Stomach (tissue), 19 donors: ENCODE measurements at places on chromosomes 5 and 9. TPM values are rescaled to one million over a fixed set of nuclear protein-coding genes. Genes with fewer than 3 reads are reported as not detected.

DNA sequence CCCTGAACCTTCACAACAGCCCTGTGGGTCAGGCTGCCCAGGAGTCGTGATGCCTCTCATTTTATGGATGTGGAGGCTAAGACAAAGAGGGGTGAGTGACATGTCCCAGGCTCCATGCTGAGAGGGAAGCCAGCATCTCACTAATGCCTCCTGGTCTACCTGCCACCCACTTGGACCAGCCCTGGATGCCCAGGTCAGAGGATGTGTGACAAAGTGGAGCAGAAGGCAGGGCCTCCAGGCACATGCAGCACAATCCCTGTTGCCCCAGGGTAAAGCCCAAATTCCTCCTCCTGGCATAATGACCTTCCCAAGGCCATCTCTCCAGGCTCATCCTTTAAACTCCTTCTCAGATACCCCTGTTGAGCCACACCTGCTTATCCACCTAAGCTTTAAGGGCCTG is 51.4 kb upstream of the XPA start:
- no peak for DNase-seq
- no peak overlapping the region for H3K4me3 ChIP-seq
- H3K27ac ChIP-seq: no peak overlapping the region
- no peaks in the 10 kb centered on the region for H3K27me3 ChIP-seq
- no peaks in the 10 kb centered on the region for H3K36me3 ChIP-seq

- DNase-seq: no peak
- no peak overlapping the region for H3K27ac ChIP-seq
- H3K27me3 ChIP-seq: no peaks in the 10 kb centered on the region
- no peaks in the 10 kb centered on the region for H3K36me3 ChIP-seq
Measured at GRCh38 chr9:68428481-68428880, 72.1 kb downstream of the PGM5 start.

SECISBP2 gene
- polyA plus RNA-seq: 18.5 TPM

PMPCA gene
- 25.8 TPM for polyA plus RNA-seq

DNA sequence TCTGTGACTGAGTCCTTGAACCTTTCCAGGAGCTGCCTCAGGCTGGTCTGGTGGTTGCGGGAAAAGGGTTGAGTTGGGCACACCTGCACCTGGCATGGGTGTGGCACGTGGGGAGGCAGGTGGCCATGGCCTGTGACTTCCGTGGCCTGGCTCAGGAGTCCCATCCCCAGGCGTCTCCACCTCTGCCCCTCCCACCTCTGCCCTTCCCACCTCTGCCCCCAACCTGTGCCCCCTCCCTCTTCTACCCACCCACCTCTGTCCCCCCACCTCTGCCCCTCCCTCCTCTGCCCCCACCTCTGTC is 1.9 kb upstream of the QRFP start:
- H3K27me3 ChIP-seq: no peaks in the 10 kb centered on the region
- DNase-seq: no peak
- H3K4me1 ChIP-seq: peaks cover 18% of the 10 kb centered on the region

GRCh38 chr5:95617057-95617456 is 2.8 kb upstream of the GPR150 start:
- H3K27ac ChIP-seq: no peak overlapping the region
- H3K4me1 ChIP-seq: peaks cover 29% of the 10 kb centered on the region
- no peak overlapping the region for H3K4me3 ChIP-seq
- no peak for DNase-seq
- H3K36me3 ChIP-seq: no peaks in the 10 kb centered on the region
- no peaks in the 10 kb centered on the region for H3K27me3 ChIP-seq

DNA sequence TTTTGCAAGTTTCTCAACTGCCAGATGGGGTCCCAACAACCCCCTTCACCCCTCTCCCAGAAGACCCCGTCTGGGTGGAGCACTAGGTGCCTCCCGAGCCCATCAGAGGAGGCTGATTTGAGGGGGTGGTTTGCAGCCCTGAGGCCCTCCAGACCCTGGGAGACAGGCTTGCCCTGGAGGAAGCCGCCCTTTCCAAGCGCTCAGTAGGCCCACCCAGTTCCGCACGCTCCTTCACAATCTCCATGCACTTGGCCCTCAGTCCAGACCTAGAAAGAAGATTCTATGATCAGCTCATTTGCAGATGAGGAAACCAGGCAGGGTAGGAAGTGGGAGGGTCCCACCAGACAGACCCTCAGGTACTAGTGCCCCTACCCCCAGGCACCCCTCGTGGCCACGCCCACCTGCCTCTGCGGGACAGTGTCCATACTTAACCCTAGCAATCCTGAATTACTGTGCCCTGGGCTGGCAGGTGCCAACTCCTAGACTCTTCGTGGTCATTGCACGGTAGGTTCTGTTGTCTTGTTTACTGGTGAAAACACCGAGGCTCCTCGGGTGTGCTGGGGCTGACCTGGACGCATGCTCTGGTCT is 22.3 kb downstream of the OR2V1 start:
- H3K4me3 ChIP-seq: no peak overlapping the region
- H3K27ac ChIP-seq: no peak overlapping the region
- peaks cover 8% of the 10 kb centered on the region for H3K27me3 ChIP-seq
- no peaks in the 10 kb centered on the region for H3K36me3 ChIP-seq
- DNase-seq: no peak

GRCh38 chr5:68547622-68548021 is 332.1 kb downstream of the PIK3R1 start:
- no peaks in the 10 kb centered on the region for H3K36me3 ChIP-seq
- H3K4me1 ChIP-seq: no peaks in the 10 kb centered on the region
- no peak overlapping the region for H3K27ac ChIP-seq
- H3K27me3 ChIP-seq: no peaks in the 10 kb centered on the region
- DNase-seq: no peak

GRCh38 chr9:36093384-36093783 is 43.1 kb upstream of the GLIPR2 start:
- no peak overlapping the region for H3K4me3 ChIP-seq
- no peak overlapping the region for H3K27ac ChIP-seq
- no peak for DNase-seq

CDC20B gene
- not detected for polyA plus RNA-seq

DNA sequence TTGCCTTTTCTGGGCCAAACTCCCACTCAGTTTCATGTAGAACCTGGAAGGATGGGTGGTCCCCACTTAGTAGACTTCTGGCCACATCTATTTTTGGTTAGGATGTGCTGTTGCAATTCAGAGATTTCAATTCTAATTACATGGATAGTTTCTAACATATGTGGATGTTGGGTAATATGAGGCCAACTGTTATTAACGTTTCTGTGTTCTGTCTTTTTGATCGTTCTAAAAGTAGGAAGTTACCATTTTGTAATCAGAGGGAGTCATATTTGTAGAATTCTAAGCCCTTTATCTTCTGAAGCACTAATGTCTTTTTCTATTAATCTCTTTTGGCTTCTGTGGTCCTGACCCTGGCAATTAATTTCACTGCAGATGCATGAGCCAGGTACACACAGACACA is 141.6 kb upstream of the SPEF2 start:
- no peak overlapping the region for H3K27ac ChIP-seq
- no peaks in the 10 kb centered on the region for H3K4me1 ChIP-seq
- no peak for DNase-seq
- H3K36me3 ChIP-seq: no peaks in the 10 kb centered on the region
- no peak overlapping the region for H3K4me3 ChIP-seq

GRCh38 chr9:88994469-88995199 is 3.4 kb downstream of the S1PR3 start:
- peaks cover 34% of the 10 kb centered on the region for H3K4me1 ChIP-seq
- H3K36me3 ChIP-seq: no peaks in the 10 kb centered on the region
- DNase-seq: no peak
- peak overlapping the region; percentile 90 for H3K4me3 ChIP-seq
- H3K27me3 ChIP-seq: no peaks in the 10 kb centered on the region

HRCT1 gene
- 0.50 TPM for polyA plus RNA-seq

GRCh38 chr5:37658440-37658839 is 181.4 kb downstream of the GDNF start:
- no peaks in the 10 kb centered on the region for H3K27me3 ChIP-seq
- H3K4me1 ChIP-seq: no peaks in the 10 kb centered on the region
- no peak overlapping the region for H3K27ac ChIP-seq
- no peak for DNase-seq

DNA sequence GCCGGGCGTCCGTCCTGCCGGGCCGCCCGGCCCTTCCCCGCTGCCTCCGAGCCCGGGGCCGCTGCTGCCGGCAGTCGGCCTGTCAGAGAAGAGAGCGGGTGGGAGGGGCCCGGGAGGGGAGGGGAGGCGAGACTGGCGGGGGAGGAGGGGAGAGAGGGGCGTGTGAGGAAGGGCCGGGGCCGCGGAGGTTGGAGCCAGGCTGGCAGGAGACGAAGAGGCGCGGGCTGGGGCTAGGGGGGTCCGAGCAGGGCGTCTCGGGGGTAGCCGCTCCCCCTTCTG is 570 bp downstream of the CREBRF start:
- peak overlapping the region; percentile 99 for H3K27ac ChIP-seq
- no peaks in the 10 kb centered on the region for H3K36me3 ChIP-seq
- peaks cover 52% of the 10 kb centered on the region for H3K4me1 ChIP-seq
- peak overlapping the region; percentile 100 for H3K4me3 ChIP-seq
- no peak for DNase-seq

- DNase-seq: peak; percentile 75
- H3K4me3 ChIP-seq: no peak overlapping the region
- no peaks in the 10 kb centered on the region for H3K27me3 ChIP-seq
- peak overlapping the region; percentile 93 for H3K27ac ChIP-seq
- H3K4me1 ChIP-seq: peaks cover 95% of the 10 kb centered on the region
Measured at GRCh38 chr9:70478963-70479641, 64.6 kb upstream of the KLF9 start.

GRCh38 chr9:127963041-127963358 is 17.8 kb downstream of the EEIG1 start:
- H3K27me3 ChIP-seq: no peaks in the 10 kb centered on the region
- H3K4me1 ChIP-seq: peaks cover 93% of the 10 kb centered on the region
- H3K36me3 ChIP-seq: no peaks in the 10 kb centered on the region

DNA sequence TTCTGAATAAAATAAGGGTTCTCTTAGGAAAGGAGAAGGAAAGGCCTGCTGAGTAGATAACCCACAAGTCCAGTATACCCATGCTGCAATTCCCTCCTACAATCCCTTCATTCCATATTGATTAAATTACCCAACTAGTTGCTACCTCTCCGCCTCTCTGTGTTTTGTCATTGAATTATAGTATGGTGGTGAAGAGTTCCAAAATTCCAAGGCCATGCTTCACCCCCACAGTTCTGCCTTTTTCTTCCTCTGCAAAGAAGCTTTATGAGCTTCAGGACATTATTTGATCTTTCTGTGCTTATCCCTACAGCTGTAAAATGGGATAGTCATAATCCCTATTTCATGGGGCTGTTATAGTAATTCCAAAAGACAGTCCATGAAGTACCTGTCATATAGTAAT is 215.6 kb downstream of the ACTL7B start:
- H3K4me1 ChIP-seq: no peaks in the 10 kb centered on the region
- DNase-seq: no peak
- H3K36me3 ChIP-seq: no peaks in the 10 kb centered on the region
- H3K27ac ChIP-seq: no peak overlapping the region
- H3K27me3 ChIP-seq: no peaks in the 10 kb centered on the region

TICAM2 gene
- 3.5 TPM for polyA plus RNA-seq

DNA sequence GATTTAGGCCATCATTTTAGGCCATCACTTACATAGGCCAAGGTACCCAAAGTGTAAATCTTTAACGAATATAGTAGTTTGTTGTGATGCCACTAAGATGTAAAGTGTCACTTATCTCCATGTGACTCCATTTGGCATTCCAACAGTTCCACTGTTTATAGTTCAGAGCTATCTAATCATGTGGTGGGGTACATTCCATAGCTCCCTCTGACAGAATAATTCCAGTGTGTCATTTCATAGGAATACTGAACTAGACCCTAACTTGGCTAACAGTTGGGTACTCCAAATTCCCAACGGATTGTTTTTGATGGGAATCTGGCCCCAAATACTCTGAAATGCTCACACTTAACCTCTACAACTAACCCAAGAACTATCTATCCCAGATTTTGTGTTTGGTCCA is 76.7 kb upstream of the FST start:
- H3K27me3 ChIP-seq: no peaks in the 10 kb centered on the region
- no peak overlapping the region for H3K27ac ChIP-seq
- H3K36me3 ChIP-seq: no peaks in the 10 kb centered on the region
- H3K4me1 ChIP-seq: no peaks in the 10 kb centered on the region

NIM1K gene
- 0.92 TPM for polyA plus RNA-seq

PCDHGB7 gene
- polyA plus RNA-seq: 0.61 TPM

GRCh38 chr5:155926031-155926430 is 400.9 kb upstream of the SGCD start:
- H3K36me3 ChIP-seq: no peaks in the 10 kb centered on the region
- DNase-seq: no peak
- H3K27me3 ChIP-seq: no peaks in the 10 kb centered on the region
- no peak overlapping the region for H3K4me3 ChIP-seq
- no peak overlapping the region for H3K27ac ChIP-seq

- no peak overlapping the region for H3K4me3 ChIP-seq
- no peaks in the 10 kb centered on the region for H3K36me3 ChIP-seq
- no peaks in the 10 kb centered on the region for H3K4me1 ChIP-seq
- no peak for DNase-seq
- no peak overlapping the region for H3K27ac ChIP-seq
Measured at GRCh38 chr9:79352322-79352721, 219.4 kb upstream of the TLE4 start.

DNA sequence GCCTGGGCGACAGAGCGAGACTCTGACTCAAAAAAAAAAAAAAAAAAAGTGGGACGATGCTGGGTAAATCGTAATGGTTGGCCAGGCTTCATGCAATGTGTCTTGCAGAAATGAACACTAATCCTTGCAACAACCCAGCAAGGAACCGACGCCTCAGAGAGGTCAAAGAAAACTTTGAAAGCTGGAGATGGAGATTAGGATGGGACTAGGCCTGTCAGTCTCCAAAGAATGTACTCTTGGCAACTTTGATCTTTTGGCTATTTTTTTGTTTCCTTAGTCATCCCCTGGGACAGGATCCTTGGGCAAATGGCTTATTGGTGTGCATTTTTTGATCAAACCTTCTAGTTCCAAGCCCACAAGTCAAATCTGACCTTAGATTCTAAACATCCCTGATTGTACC is 10.6 kb upstream of the PWWP2A start:
- H3K4me3 ChIP-seq: no peak overlapping the region
- H3K27ac ChIP-seq: no peak overlapping the region
- peaks cover 3% of the 10 kb centered on the region for H3K27me3 ChIP-seq
- no peak for DNase-seq

FOXI1 gene
- not detected for polyA plus RNA-seq

PLPP7 gene
- 0.92 TPM for polyA plus RNA-seq

CCNI2 gene
- 1.3 TPM for polyA plus RNA-seq

MORN5 gene
- not detected for polyA plus RNA-seq

ZNF608 gene
- polyA plus RNA-seq: 8.7 TPM

GRCh38 chr9:129264388-129264787 is 86.3 kb upstream of the IER5L start:
- DNase-seq: no peak
- H3K4me1 ChIP-seq: no peaks in the 10 kb centered on the region
- H3K36me3 ChIP-seq: no peaks in the 10 kb centered on the region
- H3K4me3 ChIP-seq: no peak overlapping the region

BTNL8 gene
- polyA plus RNA-seq: 1.3 TPM

APC gene
- 2.4 TPM for polyA plus RNA-seq

DNA sequence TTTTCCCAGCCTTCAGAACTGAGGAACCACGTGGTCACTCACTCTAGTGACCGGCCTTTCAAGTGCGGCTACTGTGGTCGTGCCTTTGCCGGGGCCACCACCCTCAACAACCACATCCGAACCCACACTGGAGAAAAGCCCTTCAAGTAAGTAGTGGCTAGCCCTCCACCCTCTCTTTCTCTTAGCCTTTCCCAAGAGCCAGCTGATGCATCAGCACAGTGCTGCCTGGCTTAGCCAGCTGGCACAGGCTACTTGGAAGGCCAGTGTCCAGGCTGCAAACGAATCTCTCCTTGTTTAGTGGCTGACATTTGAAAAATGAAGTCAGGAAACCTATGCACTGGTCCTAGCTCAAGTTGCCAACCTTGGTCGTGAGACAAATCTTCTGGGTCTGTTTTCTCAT is 91.1 kb downstream of the PRDM6 start:
- no peaks in the 10 kb centered on the region for H3K27me3 ChIP-seq
- H3K4me1 ChIP-seq: no peaks in the 10 kb centered on the region
- DNase-seq: no peak
- no peak overlapping the region for H3K27ac ChIP-seq
- H3K4me3 ChIP-seq: no peak overlapping the region

EIF4E1B gene
- polyA plus RNA-seq: not detected
